ENCODE measurements at places on chromosomes 11 and 22.

DNA sequence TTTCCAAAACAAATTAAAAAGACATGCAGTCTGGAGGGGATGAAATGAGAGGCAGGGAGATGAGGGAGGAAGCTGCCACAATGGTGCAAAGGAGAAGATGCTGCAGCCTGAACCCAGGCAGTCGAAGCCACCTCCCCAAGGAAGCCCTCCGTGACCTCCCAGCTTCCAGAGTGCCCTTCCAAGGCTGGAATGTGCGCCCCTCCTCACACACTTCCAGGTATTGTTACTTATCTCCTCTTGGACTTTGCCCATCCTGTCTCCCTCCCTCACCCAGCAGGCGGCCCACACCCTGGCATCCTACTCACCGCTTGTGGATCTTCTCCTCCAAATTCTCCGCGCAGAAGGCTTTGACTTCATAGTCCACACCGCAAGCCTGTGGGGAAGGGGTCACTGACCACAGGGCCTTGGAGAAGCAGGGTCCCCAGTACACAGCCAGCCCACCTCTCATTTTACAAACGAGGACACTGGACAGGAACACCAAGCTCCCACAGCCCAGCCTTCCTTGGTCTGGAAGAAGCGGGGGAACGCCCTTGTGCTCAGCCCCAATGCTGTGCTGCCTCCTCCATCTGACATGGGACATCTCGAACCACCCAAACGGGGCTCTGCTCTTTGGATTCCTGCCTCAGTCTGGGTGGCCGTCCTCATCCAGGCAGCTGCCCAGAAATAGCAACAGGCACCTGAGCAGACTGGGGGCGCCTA is 40.3 kb downstream of the TPBGL start:
- DNase-seq, result no peak

DNA sequence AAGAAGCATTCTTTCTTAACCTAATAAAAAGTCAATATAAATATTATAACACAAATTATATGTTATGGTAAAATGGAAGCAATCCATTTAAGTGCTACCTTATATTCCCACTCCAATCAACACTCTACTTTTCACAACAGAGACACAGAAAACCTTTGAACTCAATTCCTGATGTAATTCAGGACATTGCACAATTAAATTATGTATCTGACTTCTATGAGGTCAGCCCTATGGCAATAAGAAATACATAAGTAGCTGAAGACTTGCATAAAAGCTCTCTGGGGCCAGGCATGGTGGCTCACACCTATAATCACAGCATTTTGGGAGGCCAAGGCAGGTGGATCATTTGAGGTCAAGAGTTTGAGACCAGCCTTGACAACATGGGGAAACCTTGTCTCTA is 6.8 kb downstream of the OR4D10 start:
- DNase-seq, result no peak

GRCh38 chr11:126268361-126268707 is 361 bp downstream of the SRPRA start:
- DNase-seq, result no peak

DNA sequence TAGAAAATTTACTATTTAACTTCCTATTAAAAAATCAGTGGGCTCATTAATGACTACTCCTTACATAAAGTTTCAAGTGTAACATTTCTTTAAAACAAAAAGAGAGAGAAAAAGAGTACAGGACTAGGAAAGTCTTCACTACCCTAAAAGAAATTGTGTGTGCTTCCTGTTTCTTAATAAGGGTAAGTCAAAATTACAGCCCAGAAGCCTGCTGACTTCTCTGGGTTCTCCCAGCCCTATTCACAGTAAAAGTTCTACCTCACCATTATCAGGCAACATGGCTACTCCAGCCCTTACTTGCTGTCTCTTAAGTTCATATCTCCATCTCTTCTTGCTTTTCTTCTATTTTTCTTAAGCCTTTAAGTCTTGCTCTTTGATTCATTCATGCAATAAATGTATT is 20.3 kb upstream of the ZC3H12C start:
- DNase-seq, result no peak

DNA sequence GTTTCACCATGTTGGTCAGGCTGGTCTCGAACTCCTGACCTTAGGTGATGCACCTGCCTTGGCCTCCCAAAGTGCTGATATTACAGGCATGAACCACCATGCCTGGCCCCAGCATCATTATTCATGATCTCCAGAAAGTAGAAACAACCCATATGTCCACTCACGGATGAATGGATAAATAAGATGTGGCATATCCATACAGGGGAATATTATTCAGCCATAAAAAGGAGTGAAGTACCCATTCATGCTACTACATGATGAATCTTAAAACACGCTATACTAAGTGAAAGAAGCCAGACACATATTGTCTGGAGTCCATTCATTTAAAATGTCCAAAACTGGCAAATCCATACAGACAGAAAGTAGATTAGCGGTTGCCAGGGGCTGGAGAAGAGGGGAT is 79.9 kb upstream of the TCF20 start:
- DNase-seq, result no peak

DNA sequence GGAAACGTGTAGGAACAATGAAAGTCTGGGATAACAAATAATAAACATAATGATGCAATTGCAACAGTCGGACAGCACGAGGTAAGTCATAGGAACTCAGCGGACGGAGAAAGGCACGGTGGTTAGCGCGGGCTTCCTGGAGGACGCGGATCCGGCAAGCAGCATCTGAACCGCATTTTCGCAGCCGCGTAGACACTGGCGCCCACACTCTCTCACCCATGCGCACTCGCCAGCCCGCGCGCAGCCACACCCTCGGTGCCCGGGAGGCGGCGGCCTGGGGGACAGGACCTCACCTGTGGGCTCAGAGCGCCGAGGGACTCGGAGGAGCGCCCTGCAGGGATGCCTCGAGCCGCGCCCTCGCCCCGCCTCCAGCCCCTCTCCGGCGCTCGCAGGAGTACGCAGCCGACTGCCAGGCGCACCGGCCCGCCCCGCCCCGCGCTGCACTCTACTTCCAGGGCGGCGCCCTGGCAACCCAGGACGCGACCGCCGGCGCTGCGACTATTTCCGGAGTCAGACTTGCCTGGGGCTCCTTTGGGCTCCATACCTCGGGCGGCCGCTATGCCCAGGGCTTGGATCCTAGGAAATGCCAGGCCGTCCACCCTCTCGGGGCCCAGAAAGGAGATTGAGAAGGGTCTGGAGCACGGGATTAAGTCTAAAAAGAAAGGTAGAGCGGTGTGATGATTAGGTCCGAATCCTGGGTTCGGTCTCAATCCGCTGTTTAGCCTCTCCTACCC is at the start of gene TTLL1:
Gene TTLL1 (minus strand): TSS at position 408 of the 734 bp plus-strand sequence. CDS start 13,805 bp downstream, outside the sequence.
- peak; percentile 51 for DNase-seq

DNA sequence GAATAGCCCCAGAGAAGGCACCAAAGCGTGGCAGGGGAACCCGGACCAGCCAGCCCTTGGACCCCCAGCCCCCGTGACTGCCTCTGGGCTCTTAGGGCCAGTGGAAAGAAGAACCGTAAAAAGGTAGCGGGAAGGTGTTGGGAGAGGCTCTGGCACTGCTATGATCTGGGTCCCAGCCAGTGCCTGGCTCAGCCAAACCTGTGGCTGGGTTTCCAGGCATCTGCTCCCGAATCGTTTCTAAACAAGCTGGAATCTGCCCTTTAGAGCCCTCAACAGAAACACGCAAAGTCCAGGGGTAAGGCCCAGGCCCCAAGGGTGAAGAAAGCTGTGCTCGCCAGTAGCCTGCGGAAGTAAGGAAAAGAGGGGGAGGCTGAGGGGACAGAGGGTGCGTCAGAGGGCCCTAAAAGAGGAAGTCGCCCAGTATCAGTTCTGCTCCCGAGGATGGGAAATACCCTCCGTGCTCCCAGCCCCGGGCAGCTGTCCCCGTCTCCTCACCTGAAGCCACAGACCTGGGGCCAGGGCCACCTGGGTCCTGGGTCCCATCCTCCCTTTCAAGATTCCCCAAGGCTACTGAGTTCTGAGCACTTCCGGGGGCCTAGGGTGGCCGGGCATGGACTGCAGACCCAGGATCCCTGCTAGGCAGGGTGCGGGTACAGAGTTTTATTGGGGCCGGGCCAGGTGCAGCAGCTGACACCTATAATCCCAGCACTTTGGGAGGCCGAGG is 24.7 kb downstream of the IL10RA start:
- DNase-seq, result no peak

DNA sequence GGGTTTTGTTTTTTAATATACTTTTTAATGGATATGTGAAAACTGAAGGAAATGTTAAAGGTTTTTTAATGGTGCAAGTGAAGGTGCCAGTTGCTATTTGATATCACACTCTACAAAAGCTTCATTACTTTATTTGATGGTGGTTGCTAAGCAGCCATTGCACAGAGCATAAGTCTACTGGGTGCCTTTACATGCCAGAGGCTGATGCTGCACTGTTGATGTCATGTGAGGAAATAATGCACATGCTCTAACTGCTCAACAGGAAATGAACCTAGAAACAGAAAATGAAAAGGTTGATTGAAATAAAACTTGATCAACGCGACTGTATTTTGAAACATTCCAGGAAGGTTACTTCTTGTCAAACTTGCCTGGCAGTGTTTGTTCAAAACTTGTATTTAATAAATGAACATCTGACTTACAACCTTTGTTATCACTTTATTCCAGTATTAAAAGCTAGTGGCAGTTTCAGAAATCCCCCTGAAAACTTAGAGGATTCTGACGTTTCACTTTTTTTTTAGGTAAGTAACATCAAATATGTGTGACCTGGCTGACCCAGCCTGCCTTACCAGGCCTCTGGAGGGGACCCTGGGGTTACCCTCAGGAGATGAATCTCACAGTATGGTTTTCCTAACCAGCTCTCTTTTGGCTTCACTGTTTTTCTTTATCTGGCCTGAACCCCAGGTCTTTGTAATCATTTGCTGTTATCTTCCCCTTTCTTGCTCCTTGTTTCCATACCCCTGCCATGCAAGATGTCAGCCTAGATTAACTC is 2.4 kb upstream of the ATP5MG start:
- DNase-seq, result no peak

- DNase-seq, result no peak
Observed at GRCh38 chr11:133503236-133503635, 29.1 kb downstream of the OPCML start.

DNA sequence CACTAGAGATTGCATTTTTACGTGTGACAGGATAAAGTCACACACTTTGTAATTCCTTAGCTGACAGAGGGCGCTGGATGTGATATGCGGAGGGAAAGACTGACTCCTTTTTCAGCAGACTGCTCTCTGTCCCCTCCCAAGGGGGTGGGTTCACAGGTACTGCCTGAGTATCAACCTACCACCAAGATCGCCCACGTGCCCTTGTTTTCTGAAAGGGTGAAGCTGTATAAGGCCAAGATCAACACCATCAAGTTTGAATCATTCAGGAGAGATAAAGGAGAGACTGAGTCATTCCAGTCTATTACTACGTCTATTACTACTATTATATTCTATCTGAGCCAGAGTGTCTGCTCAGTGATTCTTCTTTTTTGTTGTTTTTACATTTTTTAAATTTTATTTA is 30.7 kb downstream of the BUD13 start:
- DNase-seq, result no peak

DNA sequence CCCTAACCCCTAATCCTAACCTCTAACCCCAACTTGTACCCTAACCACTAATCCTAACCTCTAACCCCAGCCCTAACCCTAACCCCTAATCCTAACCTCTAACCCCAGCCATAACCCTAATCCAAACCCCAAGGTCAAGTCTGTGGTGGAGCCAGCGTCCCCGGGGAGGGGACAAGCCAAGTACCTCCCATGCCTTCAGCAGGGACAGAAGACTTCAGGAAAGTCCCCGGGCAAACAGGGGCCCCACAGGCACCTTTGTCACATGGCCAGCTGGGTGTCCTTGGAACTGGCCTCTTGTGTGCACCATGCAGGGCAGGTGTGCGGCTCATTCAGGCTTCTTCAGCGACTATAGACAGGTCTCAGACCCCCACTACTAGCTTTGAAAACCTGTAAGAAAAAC is 555.8 kb downstream of the BRD1 start:
- DNase-seq, result no peak

DNA sequence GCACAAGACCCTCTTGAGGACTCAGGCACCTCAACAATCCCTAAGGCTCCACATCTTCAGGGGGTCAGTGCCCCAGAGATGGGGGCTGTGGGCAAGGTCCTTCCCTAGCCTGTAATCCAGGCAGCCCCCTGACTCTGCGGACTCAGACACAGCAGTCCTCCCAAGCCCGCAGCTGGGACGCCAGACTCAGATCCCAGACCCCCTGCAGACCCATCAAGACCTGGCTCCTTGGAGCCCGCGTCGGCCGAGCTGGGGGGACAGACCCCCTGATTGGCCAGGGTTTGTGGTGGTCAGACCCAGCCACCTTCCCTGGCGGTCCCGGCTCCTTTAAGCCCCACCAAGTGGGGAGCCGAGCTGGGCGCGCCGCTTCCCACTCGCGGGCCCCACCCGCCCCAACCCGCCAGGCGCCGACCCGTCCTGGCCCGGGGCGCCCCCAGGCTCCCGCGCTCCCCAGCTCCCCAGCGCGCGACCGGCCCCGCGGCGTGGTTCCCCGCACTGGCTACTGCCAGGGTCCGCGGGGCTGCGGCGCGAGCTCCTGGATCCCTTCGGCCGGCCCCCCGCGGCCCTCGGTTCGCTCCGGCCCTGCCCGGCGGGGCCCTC is 458 bp downstream of the OSBPL5 start:
- DNase-seq, result no peak

GRCh38 chr22:21702700-21703683 is 32.6 kb downstream of the YPEL1 start:
- no peak for DNase-seq

GRCh38 chr11:70203751-70204465 is 812 bp downstream of the FADD start:
- DNase-seq, result no peak

DNA sequence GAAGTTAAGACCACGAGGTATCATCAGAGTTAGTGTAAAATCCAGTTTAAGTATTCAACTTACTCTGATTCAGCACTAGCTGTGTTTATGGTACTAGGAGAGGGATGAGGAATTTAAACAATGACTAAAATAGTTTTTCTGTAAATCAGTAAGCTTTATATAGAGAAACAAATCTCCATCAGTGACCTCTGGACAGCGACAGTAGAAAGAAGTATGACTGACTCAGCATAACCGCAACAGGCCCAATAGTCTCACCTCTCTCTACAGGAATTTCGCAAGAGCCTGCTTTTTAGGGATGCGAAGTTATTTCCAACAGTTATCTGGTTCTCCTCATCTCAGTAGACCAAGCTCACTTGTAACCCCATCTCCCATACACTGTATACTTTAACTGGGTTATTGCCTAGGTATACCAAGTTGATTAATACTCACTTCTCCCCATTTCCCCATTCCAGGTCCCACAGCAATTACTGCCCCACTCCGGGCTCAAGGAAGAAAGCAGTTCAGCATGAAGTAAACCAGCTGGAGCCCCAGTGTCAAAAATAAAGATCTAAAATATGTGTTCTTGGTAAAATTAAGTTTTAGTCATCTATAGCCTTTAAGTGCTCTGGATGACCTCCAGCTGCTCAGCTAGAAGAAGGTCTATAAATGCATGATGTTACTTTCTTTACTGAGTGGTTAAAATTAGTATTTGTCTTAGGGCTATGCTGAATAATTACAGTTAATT is 770.6 kb upstream of the CCDC90B start:
- no peak for DNase-seq
